ENCODE measurements at places on chromosomes 13 and 19. TPM values are rescaled to one million over a fixed set of nuclear protein-coding genes. Genes with fewer than 3 reads are reported as not detected.

- DNase-seq, result no peak
Measured at GRCh38 chr19:53485046-53486004, 17.8 kb downstream of the ZNF813 start.

DNA sequence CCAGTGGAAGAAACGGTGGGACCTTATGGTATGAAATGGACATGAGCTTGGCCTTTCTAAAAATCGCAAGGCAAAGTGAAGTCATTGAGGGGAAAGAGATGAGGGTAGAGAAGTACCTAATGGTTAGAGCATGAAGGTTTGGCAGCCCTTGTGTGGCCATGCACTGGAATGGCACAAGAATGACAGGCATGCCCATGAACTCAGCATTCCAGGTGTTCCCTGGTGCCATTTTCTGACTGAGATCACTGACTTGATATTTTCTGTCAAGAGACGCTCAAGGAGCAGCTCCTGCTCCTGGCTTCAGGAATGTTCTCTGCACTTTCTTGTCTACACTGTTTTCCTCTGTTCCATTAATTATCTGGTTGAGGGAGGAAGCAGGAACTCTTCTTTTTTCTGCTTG is 225.0 kb upstream of the SLC10A2 start:
- DNase-seq, result no peak

The ZNF416 gene
- 2.9 TPM for total RNA-seq

- DNase-seq, result peak; percentile 73
Measured at GRCh38 chr19:1825909-1826556, 14.0 kb upstream of the ATP8B3 start.

The SCAF1 gene
- total RNA-seq, result 32.5 TPM

The LRRC25 gene
- total RNA-seq, result not detected

- DNase-seq, result no peak
Measured at GRCh38 chr13:110341445-110342244, 34.6 kb downstream of the COL4A2 start.

The FGF22 gene
- not detected for total RNA-seq

DNA sequence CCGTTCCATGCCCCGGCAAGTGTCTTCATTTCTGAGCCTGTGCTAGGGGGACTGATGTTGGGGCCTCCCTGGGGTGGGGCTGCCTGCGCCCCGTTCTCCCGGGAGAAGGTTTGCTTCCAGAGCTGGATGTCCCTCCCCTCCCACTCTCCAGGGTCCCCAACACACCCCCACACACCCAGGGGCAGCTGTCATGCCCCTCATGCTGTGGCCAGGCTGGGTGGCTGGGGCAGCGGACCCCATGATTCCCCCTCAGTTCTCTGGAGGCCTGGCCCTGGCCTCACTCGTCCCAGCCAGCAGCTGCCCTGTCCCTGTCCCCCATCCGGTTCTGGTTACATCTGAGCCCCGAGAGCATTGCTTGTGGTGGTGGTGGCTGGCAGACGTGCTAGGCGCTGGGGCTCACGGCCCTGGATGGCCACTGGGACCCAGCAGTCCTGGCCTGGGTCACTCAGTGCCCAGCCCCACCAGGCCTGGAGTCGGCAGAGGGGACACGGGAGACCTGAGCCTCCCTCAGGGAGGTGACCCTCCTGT is 184.8 kb downstream of the KDM4B start:
- DNase-seq, result no peak

DNA sequence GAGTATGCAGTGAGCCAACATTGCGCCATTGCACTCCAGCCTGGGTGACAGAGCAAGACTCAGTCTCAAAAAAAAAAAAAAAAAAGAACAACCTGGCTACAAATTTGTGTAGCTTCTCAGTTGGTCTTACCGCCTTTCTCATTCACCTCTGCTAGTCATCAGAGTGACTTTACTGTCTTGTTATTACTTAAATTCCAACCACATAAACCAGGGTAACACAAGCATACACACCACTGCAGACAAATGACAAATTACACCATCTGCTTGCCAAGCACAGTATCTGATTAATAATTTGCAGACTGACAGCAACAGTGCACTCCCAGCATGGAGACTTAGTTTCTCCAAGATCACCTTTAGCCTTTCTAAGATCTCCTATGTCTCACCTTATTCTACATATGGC is 11.0 kb downstream of the ZNF14 start:
- no peak for DNase-seq

The SULT2A1 gene
- total RNA-seq, result not detected

DNA sequence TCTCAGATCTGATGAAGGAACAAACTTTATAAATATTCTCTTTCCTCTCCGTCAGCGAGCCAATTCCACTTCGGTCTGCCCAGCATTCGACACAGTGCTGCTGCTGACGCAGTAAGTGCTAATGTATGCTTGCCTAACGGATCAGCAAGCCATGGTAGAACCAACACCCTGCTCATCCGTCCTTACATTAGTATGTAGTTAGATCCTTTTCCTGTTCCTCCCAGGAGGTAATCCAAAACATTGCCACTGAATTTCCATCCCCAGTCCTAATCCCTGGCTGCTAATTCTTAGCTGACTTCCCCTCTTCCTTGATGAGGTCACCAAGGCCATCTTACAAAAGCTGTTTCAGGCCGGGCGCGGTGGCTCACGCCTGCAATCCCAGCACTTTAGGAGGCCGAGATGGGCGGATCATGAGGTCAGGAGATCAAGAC is 88.0 kb downstream of the STARD13 start:
- DNase-seq, result no peak

The BCKDHA gene
- 41.4 TPM for total RNA-seq

- DNase-seq, result no peak
Measured at GRCh38 chr19:47056411-47056810, 8.0 kb upstream of the TMEM160 start.

The EXOC3L2 gene
- total RNA-seq, result 0.17 TPM

- no peak for DNase-seq
Measured at GRCh38 chr13:111572956-111573761, 252.7 kb downstream of the TEX29 start.

DNA sequence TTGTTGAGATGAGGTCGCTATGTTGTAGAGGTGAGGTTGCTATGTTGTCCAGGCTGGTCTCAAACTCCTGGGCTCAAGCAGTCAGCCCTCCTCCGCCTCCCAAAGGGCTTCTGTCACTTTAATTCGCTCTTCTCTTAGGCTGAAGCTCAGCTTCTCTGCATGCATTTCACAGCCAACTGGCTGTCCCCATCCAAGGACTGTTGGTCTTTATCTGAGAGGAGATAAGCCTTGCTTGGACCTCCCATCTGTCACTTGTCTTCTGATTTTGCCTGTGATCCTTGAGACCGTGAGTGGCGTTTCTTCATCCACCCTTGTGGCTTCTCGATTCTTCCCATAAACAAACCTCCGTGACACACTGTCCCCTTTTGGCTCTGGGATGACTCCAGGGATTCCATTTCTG is 24.4 kb downstream of the CERS1 start:
- no peak for DNase-seq

The ZFP28 gene
- total RNA-seq, result 10.8 TPM

The CLEC11A gene
- 56.9 TPM for total RNA-seq

- DNase-seq, result no peak
Measured at GRCh38 chr13:52374389-52374788, 31.6 kb downstream of the THSD1 start.

The PSG3 gene
- total RNA-seq, result not detected

The MISP3 gene
- 0.29 TPM for total RNA-seq

DNA sequence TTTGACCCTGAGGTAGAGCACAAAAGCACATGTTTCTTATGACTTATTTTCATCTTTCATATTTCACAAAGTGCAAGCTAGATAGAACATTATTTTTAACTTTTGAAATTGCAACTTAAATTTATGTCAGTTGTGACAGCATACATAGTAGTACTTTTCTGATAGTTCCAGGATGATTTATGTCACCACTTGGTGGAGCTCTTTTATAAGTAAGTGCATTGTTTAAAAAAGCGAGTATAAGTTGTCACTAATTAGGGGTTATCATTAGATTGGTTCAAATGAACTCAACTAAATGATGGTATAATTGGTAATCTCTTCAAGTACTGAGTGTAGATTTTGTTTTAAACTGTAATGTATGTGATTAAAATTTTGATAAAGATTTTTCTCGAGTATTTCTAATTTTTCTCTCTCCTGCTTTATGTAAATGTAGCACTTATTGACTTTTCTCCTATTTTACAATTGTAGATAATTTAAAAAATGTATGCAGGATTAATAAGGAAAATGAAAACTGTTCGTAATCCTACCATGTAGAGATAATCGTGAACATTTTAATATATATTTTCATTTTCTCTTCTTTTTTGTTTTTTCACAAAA is 31.1 kb downstream of the RB1 start:
- DNase-seq, result no peak

GRCh38 chr19:41915776-41916414 is 12.4 kb downstream of the ERFL start:
- no peak for DNase-seq

The FGF9 gene
- total RNA-seq, result 0.60 TPM

The PSG5 gene
- total RNA-seq, result 5.1 TPM

- peak; percentile 53 for DNase-seq
Measured at GRCh38 chr19:23991170-23991569, 76.5 kb downstream of the ZNF726 start.

DNA sequence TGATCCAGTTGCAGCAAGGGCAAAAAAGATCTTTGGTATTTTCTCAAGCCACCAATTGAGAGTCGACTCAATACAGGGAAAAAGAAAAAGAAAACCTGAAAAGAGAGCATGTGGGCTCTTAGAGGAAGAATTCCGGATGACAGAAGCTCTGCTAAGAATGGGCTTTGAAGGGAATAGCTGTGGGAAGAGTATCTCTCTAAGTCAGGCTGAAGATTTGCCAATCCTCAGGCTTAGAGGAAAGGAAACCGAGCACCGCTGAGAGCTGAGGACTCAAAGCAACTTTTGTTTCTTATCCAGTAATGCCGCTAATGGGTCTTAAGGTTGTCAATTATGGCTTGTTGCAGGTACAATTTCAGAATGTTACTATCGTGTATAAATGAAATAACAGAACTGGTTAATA is 166.4 kb downstream of the EFNB2 start:
- no peak for DNase-seq

The FXYD1 gene
- total RNA-seq, result not detected

GRCh38 chr19:33193865-33194362 is at the start of gene LRP3:
LRP3 (plus strand) TSS chr19:33194330; CDS start chr19:33194786, 456 bp downstream.
- DNase-seq, result peak; percentile 43

GRCh38 chr19:38730731-38731589 is 13.3 kb downstream of the CAPN12 start:
- no peak for DNase-seq

All from Daoy (cell line).